Breast epithelium (tissue), 4 donors: ENCODE measurements at places on chromosomes 4 and X.

DNA sequence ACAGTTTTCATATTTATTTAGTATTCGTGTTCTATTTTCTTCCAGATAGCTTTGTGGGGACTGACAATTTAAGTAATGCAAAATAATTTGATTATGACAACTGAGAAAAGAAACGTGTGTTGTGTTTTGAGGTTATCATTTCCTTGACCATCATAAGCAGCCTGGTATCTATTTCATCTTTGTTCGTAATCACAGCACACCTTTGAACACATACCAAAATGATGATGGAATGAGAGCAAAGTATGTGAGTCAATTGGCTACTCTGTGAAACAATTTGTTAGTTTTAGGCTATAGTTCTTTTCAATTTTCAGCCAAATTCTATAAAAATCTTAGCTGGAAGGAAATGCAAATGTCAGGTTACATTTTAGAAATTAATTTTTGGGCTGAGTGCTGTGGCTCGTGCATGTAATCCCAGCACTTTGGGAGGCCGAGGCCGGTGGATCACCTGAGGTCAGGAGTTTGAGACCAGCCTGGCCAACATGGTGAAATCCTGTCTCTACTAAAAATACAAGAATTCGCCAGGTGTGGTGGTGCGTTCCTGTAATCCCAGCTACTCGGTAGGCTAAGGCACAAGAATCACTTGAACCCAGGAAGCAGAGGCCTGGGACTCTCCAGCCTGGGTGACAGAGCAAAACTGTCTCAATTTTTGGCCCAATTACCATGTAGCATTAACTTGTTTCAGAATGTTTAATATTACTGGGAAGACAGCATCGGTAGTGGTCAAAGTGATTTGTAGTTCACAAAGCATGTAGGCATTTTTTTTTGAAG is 1.1 kb upstream of the DUSP21 start:
- H3K36me3 ChIP-seq: no peaks in the 10 kb centered on the region
- no peak overlapping the region for H3K4me3 ChIP-seq
- H3K27me3 ChIP-seq: no peaks in the 10 kb centered on the region

GRCh38 chr4:40933272-40934053 is 183.7 kb downstream of the NSUN7 start:
- H3K27ac ChIP-seq: peak overlapping the region; percentile 11
- H3K4me1 ChIP-seq: no peaks in the 10 kb centered on the region
- no peaks in the 10 kb centered on the region for H3K36me3 ChIP-seq
- no peak for DNase-seq
- no peaks in the 10 kb centered on the region for H3K27me3 ChIP-seq

- H3K27me3 ChIP-seq: no peaks in the 10 kb centered on the region
- no peak overlapping the region for H3K4me3 ChIP-seq
- H3K27ac ChIP-seq: no peak overlapping the region
Measured at GRCh38 chr4:69518102-69518501, 22.4 kb upstream of the UGT2B4 start.

DNA sequence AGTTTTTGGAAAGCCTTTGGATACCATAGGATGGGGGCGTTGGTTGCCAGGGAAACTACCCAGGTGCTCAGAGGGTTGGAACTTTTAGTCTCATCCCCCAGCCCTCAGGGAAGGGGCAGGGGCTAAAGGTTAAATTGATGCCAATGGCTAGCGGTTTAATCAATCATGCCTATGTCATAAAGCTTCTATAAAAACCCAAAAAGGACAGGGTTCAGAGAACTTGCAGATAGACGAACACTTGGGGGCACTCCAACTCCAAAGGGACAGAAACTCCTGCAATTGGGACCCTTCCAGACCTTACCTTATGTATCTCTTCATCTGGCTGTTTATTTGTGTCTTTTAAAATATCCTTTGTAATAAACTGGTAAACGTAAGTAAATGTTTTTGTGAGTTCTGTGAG is 30.0 kb upstream of the GPR173 start:
- no peak for DNase-seq
- no peak overlapping the region for H3K4me3 ChIP-seq
- H3K4me1 ChIP-seq: no peaks in the 10 kb centered on the region
- peaks cover 61% of the 10 kb centered on the region for H3K27me3 ChIP-seq

DNA sequence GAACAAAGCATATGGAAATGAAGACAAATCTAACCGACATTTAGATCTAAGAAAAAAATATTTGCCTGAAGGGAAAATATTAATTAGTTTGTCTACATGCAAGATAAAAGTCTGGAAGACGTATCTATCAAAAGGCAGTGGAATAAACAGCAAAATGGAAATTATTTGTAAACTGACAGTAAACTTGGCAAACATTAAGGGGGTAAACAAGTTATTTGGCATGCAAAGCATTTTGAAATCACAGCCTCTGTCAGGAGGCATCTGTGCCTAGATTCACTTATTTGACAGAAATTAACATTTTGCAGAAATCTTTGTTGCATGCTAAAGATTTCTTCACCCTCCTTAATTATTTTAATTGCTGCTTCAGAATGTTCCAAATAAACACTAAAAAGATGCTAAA is 1065.8 kb upstream of the POU3F4 start:
- no peaks in the 10 kb centered on the region for H3K36me3 ChIP-seq
- H3K27me3 ChIP-seq: peaks cover 9% of the 10 kb centered on the region
- no peak for DNase-seq
- H3K4me1 ChIP-seq: no peaks in the 10 kb centered on the region
- no peak overlapping the region for H3K4me3 ChIP-seq

GRCh38 chr4:119211867-119212233 is 663 bp upstream of the USP53 start:
- peak overlapping the region; percentile 92 for H3K4me3 ChIP-seq
- H3K27me3 ChIP-seq: no peaks in the 10 kb centered on the region
- no peaks in the 10 kb centered on the region for H3K4me1 ChIP-seq
- peak overlapping the region; percentile 98 for H3K27ac ChIP-seq
- DNase-seq: peak; percentile 35
- no peaks in the 10 kb centered on the region for H3K36me3 ChIP-seq

DNA sequence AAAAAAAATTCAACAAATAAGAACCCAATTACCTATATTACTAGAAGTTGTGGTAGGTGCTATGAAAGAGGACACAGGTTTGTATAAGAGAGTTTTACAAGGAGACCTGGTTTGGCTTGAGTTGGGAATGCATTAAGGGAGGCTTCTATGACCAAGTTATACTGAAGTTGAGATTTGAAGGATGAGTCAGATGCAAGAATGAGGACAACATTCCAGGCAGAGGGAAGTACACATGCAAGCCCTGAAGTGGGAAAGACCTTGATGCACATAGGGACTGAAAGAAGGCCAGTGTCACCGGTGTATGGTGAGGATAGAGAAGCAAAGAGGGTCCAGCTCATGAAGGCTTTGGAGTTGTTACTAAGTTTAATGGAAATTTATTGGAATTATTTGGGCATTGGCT is 52.2 kb downstream of the ANK2 start:
- no peaks in the 10 kb centered on the region for H3K36me3 ChIP-seq
- no peaks in the 10 kb centered on the region for H3K4me1 ChIP-seq
- no peak overlapping the region for H3K27ac ChIP-seq
- H3K4me3 ChIP-seq: no peak overlapping the region

DNA sequence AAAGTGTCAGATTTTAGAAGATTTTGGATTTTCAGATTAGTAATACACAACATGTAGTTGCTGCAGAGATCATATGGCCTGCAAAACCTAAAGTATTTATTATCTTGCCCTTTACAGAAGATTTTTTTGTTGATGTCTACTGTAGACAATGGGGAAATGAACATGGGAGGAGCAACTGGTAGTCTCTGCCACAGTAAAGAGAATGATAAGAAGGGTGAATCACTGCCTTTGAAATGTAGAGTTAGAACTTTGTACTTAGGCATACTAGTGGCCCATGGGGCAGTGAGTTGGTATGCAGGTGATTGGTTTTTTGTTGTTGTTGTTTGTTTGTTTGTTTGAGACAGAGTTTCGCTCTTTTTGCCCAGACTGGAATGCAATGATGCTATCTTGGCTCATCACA is 50.1 kb downstream of the GAB1 start:
- H3K27me3 ChIP-seq: no peaks in the 10 kb centered on the region
- H3K36me3 ChIP-seq: no peaks in the 10 kb centered on the region

GRCh38 chr4:39881789-39882188 is 95.9 kb downstream of the PDS5A start:
- DNase-seq: no peak
- H3K36me3 ChIP-seq: no peaks in the 10 kb centered on the region

- DNase-seq: no peak
- H3K36me3 ChIP-seq: no peaks in the 10 kb centered on the region
- H3K27me3 ChIP-seq: no peaks in the 10 kb centered on the region
Measured at GRCh38 chrX:53094582-53094905, 602 bp downstream of the KANTR start.

DNA sequence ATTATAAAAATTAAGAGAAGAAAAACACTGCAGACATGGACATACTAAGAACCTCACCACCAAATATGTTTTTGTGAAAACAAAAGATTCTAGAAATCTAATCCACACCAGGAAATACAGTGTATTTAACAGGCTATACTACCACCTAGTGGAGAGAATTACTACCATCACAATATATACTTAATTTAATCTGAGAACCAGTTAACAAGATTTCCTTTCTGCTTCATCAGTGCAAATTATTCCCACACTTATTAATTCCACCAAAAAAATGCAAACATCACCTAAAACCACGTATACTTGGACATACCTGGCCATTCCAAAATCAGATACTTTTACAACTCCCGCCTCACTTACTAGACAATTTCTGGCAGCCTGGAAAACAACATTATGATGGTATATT is 7.0 kb upstream of the TXK start:
- no peak overlapping the region for H3K4me3 ChIP-seq
- H3K36me3 ChIP-seq: no peaks in the 10 kb centered on the region
- H3K4me1 ChIP-seq: no peaks in the 10 kb centered on the region

- H3K27ac ChIP-seq: no peak overlapping the region
- no peaks in the 10 kb centered on the region for H3K36me3 ChIP-seq
- H3K4me3 ChIP-seq: no peak overlapping the region
- H3K4me1 ChIP-seq: no peaks in the 10 kb centered on the region
- H3K27me3 ChIP-seq: no peaks in the 10 kb centered on the region
- DNase-seq: no peak
Measured at GRCh38 chr4:124526331-124526730, 186.2 kb downstream of the ANKRD50 start.

DNA sequence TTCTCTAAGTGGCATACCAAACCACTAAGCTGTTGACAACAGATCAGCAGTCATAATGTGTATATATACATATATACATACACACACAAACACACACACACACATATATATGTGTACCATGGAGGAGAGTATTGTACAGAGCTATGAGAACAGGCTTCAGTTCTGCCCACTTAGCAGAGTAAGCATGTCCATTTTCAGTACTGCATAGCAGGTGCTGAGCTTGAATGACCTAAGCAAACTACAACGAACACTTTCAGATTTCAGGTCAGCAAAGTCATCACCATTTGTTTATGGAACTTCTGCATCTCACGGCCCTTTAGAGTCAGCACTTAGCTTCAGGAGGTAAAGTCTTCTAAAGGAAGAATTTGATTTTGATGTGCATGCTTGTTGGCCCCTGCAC is 735.8 kb upstream of the ATOH1 start:
- H3K4me3 ChIP-seq: no peak overlapping the region
- H3K27ac ChIP-seq: no peak overlapping the region
- H3K36me3 ChIP-seq: no peaks in the 10 kb centered on the region
- DNase-seq: no peak

- H3K4me3 ChIP-seq: no peak overlapping the region
- no peaks in the 10 kb centered on the region for H3K27me3 ChIP-seq
- DNase-seq: no peak
Measured at GRCh38 chr4:81499840-81500239, 28.1 kb upstream of the RASGEF1B start.

- no peaks in the 10 kb centered on the region for H3K36me3 ChIP-seq
- DNase-seq: no peak
- no peaks in the 10 kb centered on the region for H3K27me3 ChIP-seq
Measured at GRCh38 chr4:150250998-150251651, 172.9 kb downstream of the DCLK2 start.

- H3K27me3 ChIP-seq: no peaks in the 10 kb centered on the region
- H3K27ac ChIP-seq: no peak overlapping the region
- H3K4me1 ChIP-seq: no peaks in the 10 kb centered on the region
- no peak for DNase-seq
Measured at GRCh38 chrX:68273887-68274286, 159.4 kb downstream of the OPHN1 start.

DNA sequence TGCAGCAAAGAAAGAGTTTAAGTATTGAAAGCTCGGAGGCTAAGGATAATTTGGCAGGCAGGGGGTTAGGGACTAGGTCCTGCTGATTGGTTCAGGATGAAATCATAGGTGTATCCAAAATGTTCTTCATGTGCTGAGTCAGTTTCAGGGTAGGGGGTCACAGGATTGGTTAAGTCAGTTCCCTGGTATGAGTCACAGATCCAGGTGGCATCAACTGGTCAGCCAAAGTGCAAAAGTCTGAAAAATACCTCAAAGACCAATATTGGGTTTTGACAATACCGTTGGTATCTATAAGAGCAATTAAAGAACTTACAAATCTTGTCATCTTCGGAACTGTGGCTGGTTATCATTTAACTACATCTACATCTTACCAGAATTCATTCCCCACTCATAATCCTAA is 25.6 kb upstream of the PRDM8 start:
- H3K4me1 ChIP-seq: no peaks in the 10 kb centered on the region
- H3K27me3 ChIP-seq: no peaks in the 10 kb centered on the region
- no peak for DNase-seq
- no peak overlapping the region for H3K4me3 ChIP-seq
- H3K36me3 ChIP-seq: no peaks in the 10 kb centered on the region

GRCh38 chr4:88327665-88328064 is 43.3 kb upstream of the PPM1K start:
- no peak overlapping the region for H3K4me3 ChIP-seq
- no peaks in the 10 kb centered on the region for H3K27me3 ChIP-seq
- no peaks in the 10 kb centered on the region for H3K4me1 ChIP-seq
- no peaks in the 10 kb centered on the region for H3K36me3 ChIP-seq
- DNase-seq: no peak

DNA sequence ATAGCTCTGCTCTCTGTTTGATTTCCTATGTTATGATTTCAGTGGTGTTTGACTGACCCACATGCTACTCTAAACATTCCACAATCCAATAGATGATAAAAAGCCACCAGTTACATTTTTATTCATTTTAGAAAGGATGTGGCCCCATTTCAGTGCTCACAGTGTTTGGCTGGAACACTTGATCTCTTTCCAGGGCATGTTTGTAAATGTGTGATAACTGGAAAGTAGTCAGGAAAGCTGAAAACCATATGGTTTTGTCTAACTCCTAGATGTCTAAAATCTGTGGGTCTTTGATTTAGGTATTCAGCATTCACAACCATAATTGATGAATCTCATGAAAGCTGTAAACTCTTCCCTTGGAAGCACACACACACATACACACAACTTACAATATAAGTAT is 904.9 kb upstream of the AGA start:
- H3K4me3 ChIP-seq: no peak overlapping the region
- peaks cover 5% of the 10 kb centered on the region for H3K36me3 ChIP-seq
- H3K27me3 ChIP-seq: no peaks in the 10 kb centered on the region

GRCh38 chrX:46574774-46575381 is 1.3 kb downstream of the CHST7 start:
- H3K36me3 ChIP-seq: no peaks in the 10 kb centered on the region
- no peak for DNase-seq
- H3K4me1 ChIP-seq: no peaks in the 10 kb centered on the region
- peak overlapping the region; percentile 71 for H3K4me3 ChIP-seq

GRCh38 chr4:77158487-77158861 is 1.5 kb downstream of the CCNG2 start:
- H3K27ac ChIP-seq: peak overlapping the region; percentile 97
- no peaks in the 10 kb centered on the region for H3K4me1 ChIP-seq
- H3K27me3 ChIP-seq: no peaks in the 10 kb centered on the region
- DNase-seq: no peak
- peaks cover 7% of the 10 kb centered on the region for H3K36me3 ChIP-seq
